Cerebellar cortex (tissue), 1 donor: ENCODE measurements at places on chromosomes 7 and 10.

GRCh38 chr10:129495256-129495655, 28.2 kb downstream of the MGMT start:
- DNase-seq, result no peak

DNA sequence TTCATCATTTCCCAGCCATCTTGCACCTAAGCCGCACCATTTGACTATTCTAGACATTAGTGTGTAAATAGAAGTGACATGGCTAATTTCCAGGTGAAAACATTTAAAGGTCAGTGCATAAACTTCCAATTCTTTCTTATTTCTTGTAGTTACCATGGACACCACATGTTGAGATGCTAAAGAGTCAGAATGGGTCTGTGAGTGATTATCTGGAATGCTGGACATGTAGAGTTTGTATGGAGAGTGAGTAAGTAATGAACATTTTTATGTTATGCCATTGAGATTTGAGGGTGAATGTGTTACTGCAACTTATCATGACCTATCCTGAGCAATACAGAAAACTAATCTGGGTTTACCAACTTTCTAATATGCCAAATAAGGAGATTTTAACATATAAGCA, 60.4 kb downstream of the MEOX2 start:
- no peak for DNase-seq

DNA sequence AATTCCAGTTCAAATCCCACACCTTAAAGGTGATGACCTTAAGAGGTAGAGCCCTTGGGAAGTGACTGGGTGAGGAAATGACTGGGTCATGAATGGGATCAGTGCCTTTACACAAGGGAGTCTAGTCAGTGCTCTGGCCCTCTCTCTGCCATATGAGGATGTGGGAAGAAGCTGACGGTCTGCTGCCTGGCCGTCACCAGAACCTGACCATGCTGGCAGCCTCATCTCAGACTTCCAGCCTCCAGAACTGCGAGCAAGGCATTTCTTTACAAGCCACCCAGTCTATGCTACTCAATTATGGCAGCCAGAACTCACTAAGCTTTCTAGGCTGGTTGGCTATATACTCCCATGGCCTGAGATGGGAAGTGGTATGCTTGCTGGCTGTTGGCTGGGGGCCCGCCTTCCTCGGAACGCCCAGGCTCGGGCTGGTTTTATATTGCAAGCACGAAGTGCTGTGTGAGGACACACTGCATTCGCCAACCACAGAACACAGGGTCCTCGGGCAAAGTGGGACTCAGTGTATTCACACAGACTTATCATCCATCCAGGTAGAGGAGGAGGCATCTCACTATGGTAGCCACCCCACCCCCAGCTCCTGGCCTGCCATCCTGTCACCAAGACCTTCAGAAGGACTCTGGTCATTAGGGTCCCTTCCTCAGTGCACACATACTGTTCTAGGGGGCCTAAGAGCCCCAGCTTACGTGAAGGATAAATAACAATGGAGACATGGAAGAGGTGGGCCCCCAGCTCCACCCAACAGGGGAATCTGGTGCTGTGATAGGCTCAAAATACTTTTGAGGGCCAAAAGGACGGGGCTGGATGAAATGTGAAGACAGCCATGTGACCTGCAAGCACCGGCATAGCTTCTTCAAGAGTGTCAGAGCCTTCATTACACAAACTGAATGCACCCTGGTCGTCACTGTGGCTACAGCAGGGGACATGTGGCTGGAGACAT, 49.0 kb downstream of the ZRANB1 start:
- no peak for DNase-seq

DNA sequence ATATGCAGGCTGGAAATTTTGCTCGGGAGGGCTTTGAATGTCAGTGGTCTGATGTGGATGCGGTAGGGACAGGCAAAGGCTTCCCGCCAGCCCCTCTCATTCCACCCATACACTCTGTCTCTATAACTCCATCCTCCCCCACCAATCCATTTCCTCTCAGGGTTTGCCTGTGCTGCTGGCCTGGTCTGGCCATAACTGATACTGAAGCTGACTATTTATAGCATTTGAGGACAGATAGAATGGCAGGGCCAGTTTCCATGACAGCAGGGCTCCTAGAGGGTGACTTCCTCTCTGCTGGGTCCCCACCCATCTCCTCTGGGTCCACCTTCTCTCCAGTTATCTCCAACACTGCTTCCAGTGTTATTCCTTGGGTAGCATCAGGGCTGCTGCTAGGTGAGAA, 6.6 kb upstream of the PDLIM1 start:
- no peak for DNase-seq

- no peak for DNase-seq
Observed at GRCh38 chr7:111190804-111191203, 99.9 kb downstream of the LRRN3 start.

- no peak for DNase-seq
Observed at GRCh38 chr7:44290252-44290620, 35.2 kb downstream of the CAMK2B start.

GRCh38 chr10:78139341-78139740, 105.7 kb downstream of the RPS24 start:
- peak; percentile 7 for DNase-seq

- no peak for DNase-seq
Observed at GRCh38 chr7:74302745-74303221, 13.6 kb downstream of the CLIP2 start.

GRCh38 chr10:55163388-55163979, 362.5 kb upstream of the PCDH15 start:
- DNase-seq, result no peak

DNA sequence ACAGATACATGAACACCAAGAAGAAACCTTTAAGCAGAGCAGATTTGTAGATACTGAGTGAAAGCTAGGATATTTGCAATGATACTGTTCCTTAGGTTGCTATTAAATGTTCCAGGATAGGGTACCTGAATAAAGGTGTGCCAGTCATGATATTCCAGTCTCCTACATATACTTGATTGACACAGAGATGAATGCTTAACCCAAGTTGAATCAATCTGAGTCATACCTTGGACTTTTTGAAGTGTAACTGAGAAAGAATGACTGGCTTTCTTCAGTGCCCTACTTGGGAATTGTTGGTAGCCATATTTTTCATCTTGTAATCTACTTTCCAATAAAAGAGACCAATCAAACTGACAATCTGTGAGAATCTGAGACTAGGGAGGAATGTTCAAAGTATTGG, 805.7 kb upstream of the GHITM start:
- DNase-seq, result no peak
